ENCODE measurements at places on chromosomes 4 and X.

DNA sequence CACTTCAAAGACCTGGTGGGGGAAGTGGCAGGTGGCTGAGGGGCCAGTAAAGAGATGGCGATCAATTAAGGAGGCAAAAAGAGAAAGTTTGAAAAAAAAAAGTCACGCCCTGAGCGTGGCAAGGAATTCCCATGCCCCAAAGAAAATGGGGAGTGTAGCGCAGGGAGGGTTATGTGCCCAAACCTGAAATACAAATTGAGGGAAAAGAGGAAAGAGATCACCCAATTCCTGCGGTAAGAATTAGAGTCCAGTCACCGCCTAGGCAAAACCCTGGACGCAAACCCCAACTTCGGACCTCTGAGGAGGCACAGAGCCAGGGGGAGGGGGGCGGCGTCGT, 595 bp downstream of the ENOX2 start:
- no peak for DNase-seq

DNA sequence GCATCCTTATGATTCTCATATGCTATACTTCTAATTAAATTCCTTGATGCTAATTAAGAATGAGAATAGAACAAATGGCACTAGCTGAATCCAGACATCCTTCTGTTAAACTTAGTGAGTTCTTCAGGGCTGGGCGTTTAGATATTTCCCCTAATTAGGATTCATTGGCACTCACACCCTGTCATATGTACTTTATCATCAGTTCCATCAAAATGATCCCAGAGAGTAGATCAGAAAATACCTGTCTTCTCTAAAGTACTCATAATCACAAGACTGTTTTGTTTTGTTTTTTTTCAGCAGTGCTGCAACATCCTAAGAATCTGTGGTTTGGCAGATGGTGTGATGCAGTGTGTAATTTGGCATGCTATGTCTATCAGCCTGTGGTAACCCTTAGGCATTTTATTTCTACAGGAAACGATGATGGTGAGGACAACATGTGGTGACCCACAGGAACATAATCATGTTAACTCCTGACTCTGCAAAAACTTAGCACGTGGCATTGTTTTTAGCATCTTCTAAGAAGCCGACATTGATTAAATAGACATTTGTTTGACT, 2528.4 kb downstream of the ARAP2 start:
- DNase-seq = peak; percentile 34

DNA sequence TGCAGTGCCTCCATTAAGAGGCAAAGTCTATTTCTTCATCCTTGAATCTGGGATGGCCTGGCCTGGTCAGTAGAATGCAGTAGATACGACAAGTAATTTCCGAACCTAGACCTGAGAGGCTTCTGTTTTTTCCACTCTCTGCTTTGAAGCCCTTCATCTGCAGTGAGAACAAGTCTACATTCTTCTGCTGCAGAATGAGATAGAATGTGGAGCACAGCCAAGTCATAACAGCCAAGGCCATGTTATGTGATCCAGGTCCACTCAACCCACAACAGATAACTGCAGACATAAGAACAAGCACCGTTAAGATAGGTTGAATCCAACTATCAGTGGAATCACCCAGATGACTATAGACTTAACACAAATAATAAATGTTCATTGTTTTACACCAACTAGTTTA, 1297.7 kb downstream of the C4orf33 start:
- DNase-seq = peak; percentile 27

DNA sequence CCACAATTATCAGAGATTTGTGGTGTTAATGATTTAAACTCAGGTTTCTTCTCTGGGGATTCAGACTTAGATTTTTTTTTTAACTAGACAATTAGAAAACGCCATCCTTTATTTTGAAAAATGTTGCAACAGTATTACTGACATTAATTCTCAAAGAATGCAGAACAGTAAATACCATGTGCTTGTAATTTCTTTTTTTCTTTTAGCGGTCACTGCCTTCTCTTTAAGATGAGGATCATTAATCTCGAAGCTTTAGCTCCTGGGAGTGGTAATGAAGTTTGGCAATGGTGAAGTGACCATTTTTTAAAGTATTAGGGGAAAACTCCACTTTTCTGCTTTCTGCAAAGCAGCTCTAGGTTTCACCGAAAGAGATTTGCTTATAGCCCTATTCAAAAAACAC, 164.0 kb upstream of the MBNL3 start:
- DNase-seq = no peak

- DNase-seq = no peak
These were observed 92.6 kb downstream of the ASB9 start for GRCh38 chrX:15177316-15177715.

Measured in OCI-M1 (cell line).